ENCODE measurements at places on chromosomes 6 and 20.

DNA sequence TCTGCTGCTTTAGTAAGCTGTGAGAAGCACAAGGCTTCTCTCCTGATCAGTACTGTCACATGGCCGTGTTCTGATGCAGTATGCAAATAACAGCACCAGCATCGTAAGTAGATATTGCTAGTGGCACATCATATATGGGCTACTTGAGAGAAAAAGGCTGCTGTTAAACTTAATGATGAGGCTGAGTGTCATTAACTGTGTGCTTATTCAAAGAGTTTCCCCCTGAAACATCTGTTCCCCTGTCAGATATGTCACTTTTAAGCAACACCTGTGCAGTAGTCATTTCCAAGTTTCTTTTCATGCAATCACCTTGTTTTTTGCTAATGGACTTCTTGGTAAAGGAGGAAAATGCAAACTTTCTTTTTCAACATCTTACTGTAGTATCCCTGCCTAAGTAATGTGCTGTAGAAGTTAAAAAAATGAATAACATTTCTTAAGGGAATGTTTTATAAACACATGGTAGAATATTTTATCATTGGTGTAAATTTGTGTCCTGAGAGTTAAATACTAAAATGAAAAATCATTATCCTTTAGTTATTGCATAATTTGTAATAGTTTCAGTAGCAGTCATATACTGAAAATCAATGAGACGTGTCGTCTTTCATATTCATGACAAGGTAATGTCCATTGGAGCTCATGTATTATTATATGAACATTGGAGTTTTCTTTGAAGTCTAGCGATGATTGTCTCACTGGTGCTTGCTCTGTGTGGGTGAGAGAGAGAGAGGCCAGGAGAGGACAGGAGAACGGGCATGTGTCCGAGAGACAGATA, 366.3 kb downstream of the CDKAL1 start:
- no peak for DNase-seq

GRCh38 chr20:52473186-52473585, 281.6 kb upstream of the ZFP64 start:
- DNase-seq = no peak

- DNase-seq = no peak
Measured at GRCh38 chr20:62025832-62026563, 39.7 kb downstream of the TAF4 start.

- no peak for DNase-seq
Measured at GRCh38 chr6:20366082-20366830, 35.4 kb upstream of the E2F3 start.

DNA sequence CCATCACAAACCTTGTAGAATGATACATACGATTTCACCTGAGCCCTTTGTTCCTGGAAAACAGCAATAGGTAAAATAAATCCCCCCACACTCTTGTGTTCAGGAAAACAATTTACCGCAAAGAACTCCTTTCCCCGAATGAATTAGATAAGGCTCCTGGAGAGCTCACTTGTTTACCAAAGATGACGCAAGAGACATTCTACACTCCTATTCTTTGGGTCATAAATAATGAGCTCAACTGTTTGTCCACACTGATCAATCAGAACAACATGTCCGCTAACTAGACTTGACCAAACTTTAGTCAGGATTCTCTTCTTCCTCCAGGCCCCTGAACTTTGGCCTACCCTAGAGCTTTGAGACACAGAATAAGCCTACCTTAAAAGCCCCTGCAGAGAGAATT, 271.9 kb upstream of the OPRM1 start:
- DNase-seq = no peak

DNA sequence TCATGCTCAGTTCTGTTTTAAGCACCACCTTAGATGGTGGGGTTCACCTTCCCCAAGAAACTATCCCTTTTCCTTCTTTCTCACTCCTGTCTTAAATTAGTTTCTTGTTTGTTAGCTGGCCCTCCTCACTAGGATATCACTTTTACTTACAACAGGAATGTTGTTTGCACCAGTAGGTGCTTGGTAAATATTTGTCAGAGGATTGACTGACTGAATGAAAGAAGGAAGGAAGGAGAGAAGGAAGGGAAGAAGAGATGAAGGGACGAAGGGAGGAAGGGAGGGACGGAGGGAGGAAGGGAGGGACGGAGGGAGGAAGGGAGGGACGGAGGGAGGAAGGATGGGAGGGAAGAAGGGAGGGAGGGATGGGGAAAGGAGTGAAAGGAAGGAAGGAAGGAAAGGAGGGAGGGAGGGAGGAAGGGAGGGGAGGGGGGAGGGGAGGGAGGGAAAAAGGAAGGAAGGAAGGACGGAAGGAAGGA, 505 bp upstream of the KCNK15 start:
- no peak for DNase-seq

GRCh38 chr6:548091-548490, 108.8 kb downstream of the HUS1B start:
- no peak for DNase-seq

- no peak for DNase-seq
Measured at GRCh38 chr20:60144404-60144803, 186.2 kb downstream of the CDH26 start.

DNA sequence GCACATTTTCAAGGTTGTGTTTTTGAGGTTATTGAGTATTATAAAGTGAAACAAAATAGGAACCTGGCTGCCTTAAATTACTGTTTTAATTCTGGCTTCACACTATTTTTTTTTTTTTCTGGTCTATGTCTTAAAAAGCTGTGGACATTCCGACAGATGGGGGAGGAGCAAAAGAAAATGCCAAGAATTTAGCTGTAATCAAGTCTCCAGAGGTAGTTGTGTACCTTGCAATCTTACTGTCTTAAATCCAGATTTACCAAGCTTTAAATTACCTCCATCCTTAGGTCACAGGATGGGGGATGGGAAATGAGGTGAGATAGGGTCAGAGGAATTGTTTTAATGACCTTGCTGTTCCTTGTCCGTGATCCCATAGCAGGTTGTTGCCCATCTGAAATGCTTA, 182.8 kb downstream of the UTRN start:
- no peak for DNase-seq

- DNase-seq = no peak
Measured at GRCh38 chr20:58695084-58695722, 2.6 kb downstream of the NPEPL1 start.

DNA sequence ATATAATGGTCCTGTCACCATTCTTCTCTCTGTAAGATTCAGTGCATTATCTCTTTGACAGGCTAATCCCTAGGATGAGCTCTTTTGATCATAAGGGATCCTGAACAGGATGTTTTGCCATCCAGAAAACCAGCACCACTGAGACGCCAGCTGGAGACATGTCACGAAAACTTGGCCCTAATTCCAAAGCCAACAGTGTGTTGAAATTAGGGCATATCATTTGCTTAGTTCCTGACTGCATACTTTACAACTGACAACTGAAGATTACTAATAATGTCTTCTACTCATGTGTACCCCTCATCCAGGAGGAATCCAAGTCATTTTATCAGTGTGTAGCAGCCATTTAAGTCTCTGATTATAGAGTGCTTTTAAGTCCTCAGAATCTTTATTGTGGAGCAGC, 243.6 kb downstream of the KCNQ5 start:
- DNase-seq = peak; percentile 36

All from D341Med (cell line).